Mesothelial cell of epicardium (in vitro differentiated cells): ENCODE measurements at places on chromosomes 11 and 22.
A peak's percentile ranks its signal among the peaks of the same experiment; 100 is the strongest.

GRCh38 chr11:46069595-46069994 lies 51.7 kb downstream of the PHF21A start:
- no peak overlapping the region for H3K27ac ChIP-seq
- H3K4me1 ChIP-seq = peaks cover 4% of the 10 kb centered on the region
- peaks cover 19% of the 10 kb centered on the region for H3K36me3 ChIP-seq
- no peak for DNase-seq

- H3K27me3 ChIP-seq = no peaks in the 10 kb centered on the region
- H3K4me3 ChIP-seq = no peak overlapping the region
- no peak overlapping the region for H3K27ac ChIP-seq
- peaks cover 2% of the 10 kb centered on the region for H3K4me1 ChIP-seq
- H3K36me3 ChIP-seq = peaks cover 59% of the 10 kb centered on the region
- DNase-seq = no peak
These were observed 33.2 kb downstream of the HIKESHI start for GRCh38 chr11:86335131-86335767.

DNA sequence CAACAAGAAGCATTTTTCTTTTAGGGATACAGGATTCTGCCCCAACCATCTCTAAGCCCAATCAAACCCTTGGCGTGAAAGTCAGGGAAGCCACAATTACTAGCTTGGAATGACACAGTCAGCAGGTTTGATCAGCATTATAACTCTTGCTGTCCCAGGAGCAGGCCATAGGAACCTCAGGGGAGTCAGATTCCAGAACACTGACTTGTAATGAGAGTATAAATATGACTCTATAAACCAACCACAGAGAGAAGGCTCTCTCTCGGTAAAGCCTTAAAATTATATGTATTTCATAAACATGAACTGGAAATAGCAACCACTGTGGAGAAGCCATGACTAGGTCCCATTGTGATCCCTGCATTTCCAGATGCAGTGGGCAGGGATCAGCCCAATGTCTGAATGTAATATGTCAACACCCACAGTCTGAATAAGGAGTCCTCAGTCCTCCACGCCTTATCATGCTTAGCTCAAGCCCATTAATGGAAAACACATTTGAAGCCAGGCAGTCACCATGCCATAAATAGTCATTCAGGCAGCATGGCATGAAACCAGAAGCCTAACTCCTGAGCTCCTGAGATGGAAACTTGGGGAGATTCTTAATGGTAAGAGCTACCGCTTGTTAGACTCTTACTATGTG lies 99.1 kb upstream of the MTNR1B start:
- H3K36me3 ChIP-seq = no peaks in the 10 kb centered on the region
- H3K27me3 ChIP-seq = no peaks in the 10 kb centered on the region
- no peak overlapping the region for H3K4me3 ChIP-seq
- no peak overlapping the region for H3K27ac ChIP-seq

DNA sequence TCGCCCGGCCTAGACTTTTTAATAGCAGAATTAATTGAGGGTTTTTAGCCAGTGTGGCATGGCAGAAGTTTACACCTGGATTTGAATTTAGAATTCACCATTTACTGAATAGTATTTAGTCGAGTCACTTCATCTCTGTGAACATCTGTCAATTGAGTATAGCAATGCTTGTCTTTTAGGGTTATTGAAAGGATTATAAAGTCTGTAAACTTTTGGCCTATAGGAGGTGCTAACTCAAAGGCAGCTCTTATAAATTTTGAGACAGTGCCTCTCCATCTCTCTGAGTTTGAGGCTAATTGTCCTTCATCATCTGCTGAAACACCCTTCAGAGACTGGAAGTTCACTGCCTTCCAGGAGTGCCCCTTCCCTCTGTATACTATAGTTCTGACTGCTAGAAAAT lies 205.0 kb downstream of the NELL1 start:
- H3K27ac ChIP-seq = no peak overlapping the region
- no peak for DNase-seq
- H3K4me1 ChIP-seq = no peaks in the 10 kb centered on the region
- peaks cover 5% of the 10 kb centered on the region for H3K27me3 ChIP-seq
- H3K36me3 ChIP-seq = no peaks in the 10 kb centered on the region

DNA sequence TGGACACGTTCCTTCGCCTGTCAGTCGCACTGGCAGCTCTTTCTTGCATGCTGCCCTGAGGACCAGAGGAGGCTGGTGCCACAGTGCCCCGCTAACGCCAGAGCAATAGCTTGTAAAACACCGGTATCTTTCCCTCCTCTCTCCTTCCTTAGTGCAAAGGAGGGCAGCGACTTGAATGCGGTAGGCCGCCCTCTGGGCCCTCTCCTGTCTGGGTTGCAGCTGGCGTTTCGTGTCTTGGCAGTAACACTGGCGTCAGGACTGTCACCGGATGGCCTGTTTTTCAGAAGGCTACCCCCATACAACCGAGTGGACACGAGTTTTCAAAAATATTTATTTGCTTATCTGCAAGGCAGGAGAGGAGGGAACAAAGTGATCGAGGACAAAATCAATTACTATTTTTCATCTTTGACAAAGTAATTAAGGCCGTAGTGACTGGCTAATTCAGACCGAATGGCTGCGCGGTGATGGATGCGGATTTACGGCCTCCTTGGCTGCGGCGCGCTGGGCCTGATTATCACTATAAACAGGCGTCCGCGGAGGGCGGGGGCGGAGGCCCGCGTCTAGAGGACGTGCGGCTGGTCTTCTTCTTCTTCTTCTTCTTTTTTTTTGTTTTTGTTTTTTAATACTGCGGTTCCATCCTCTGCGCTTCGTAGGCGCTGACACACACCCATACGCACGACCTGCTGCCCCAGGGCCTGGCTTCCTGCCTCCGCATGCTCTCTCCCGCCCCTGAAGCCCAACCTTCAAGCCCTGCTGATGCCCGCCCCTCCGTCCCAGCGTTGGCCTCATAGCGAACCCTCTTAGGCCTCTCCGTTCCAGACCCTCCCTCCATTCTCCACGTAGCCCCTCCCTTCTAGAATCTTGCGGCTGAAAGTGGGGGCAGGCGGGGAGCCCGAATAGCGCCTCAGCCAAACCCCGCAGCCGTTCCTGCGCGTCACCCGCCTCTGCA lies 2.9 kb upstream of the SLC6A5 start:
- peaks cover 94% of the 10 kb centered on the region for H3K27me3 ChIP-seq
- no peak overlapping the region for H3K4me3 ChIP-seq
- no peak for DNase-seq

GRCh38 chr11:13949876-13950275 lies 12.6 kb upstream of the SPON1 start:
- peaks cover 22% of the 10 kb centered on the region for H3K27me3 ChIP-seq
- H3K4me1 ChIP-seq = peaks cover 4% of the 10 kb centered on the region
- no peak for DNase-seq
- no peak overlapping the region for H3K4me3 ChIP-seq

- peak overlapping the region; percentile 30 for H3K27ac ChIP-seq
- peaks cover 4% of the 10 kb centered on the region for H3K36me3 ChIP-seq
- H3K4me3 ChIP-seq = peak overlapping the region; percentile 14
- H3K4me1 ChIP-seq = peaks cover 28% of the 10 kb centered on the region
These were observed 20.0 kb upstream of the CASP12 start for GRCh38 chr11:104918113-104918824.

- no peak for DNase-seq
- peaks cover 2% of the 10 kb centered on the region for H3K36me3 ChIP-seq
- peak overlapping the region; percentile 98 for H3K27ac ChIP-seq
- H3K27me3 ChIP-seq = no peaks in the 10 kb centered on the region
- peaks cover 39% of the 10 kb centered on the region for H3K4me1 ChIP-seq
These were observed 1.1 kb upstream of the FADS2 start for GRCh38 chr11:61826930-61827570.

DNA sequence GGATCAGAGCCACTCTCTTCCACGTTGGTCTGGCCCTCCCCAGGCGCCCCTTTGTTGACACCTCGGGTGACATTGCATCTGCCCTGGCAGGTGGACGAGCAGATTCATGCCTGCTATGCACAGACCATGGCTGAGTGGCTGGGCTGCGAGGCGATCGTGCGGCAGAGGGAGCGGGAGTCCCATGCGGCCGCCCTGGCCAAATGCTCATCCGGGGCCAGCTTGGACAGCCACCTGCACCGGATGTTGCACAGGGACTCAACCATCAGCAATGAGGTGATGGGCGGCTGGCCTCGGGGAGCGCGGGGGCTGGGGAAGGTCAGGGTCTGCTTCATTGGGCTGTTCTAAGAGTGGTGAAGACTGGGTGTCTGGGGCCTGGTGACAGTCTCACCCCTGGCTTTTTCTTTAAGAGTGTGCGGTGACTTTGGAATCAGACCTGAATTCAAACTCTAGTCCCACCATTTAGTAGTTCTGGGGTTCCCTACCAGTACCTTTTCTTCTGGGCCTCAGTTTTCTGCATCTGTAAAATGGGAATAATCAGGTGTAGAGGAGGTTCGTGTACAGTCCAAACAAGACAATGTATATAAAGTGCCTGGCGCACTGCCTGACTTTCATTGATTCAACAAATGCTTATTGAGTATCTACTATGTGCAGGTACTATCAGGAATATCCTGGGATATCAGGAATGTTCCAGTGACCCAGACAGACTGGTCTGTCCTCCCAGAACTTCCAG lies 53.0 kb downstream of the LHFPL7 start:
- no peak overlapping the region for H3K4me3 ChIP-seq
- no peak overlapping the region for H3K27ac ChIP-seq
- no peaks in the 10 kb centered on the region for H3K36me3 ChIP-seq
- no peaks in the 10 kb centered on the region for H3K27me3 ChIP-seq

- peak; percentile 49 for DNase-seq
- peak overlapping the region; percentile 84 for H3K4me3 ChIP-seq
- H3K36me3 ChIP-seq = no peaks in the 10 kb centered on the region
- H3K27ac ChIP-seq = peak overlapping the region; percentile 82
- peaks cover 24% of the 10 kb centered on the region for H3K4me1 ChIP-seq
- no peaks in the 10 kb centered on the region for H3K27me3 ChIP-seq
These were observed 255 bp upstream of the SYNGR1 start for GRCh38 chr22:39349506-39349966.

GRCh38 chr11:66568124-66568916 lies at the start of gene CTSF:
CTSF (minus strand) TSS chr11:66568606; CDS start chr11:66568486, 120 bp downstream.
- H3K27me3 ChIP-seq = no peaks in the 10 kb centered on the region
- H3K36me3 ChIP-seq = no peaks in the 10 kb centered on the region
- H3K4me3 ChIP-seq = no peak within 1 kb of the TSS
- H3K4me1 ChIP-seq = peaks cover 11% of the 10 kb centered on the region
- no peak within 1 kb of the TSS for H3K27ac ChIP-seq
- no peak for DNase-seq

- DNase-seq = no peak
These were observed 47.8 kb downstream of the TEAD1 start for GRCh38 chr11:12721816-12722604.

GRCh38 chr22:46625113-46625842 lies 5.1 kb downstream of the GRAMD4 start:
- DNase-seq = no peak
- no peak overlapping the region for H3K27ac ChIP-seq
- no peaks in the 10 kb centered on the region for H3K27me3 ChIP-seq
- H3K36me3 ChIP-seq = peaks cover 8% of the 10 kb centered on the region
- H3K4me1 ChIP-seq = peaks cover 23% of the 10 kb centered on the region
- H3K4me3 ChIP-seq = no peak overlapping the region

DNA sequence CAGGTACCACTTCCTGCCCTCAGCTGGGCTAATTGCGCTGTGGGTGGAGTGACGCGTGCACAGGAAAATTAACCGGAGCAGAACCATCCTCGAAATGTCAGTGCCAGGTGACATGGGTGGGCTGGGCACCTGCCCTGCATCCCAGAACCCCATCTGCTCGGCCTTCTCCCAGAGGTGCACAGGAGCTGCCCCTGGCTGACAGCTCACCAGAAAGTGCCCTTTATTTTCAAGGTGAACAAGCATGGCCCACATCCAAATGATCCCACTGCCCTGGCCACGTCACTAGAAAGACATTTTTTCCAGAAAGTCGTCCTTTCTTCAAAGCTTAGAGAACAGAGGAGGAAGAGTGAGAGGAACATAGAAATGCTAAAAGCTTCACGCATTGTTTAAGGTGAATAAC lies 4.1 kb upstream of the ELFN2 start:
- H3K27ac ChIP-seq = peak overlapping the region; percentile 88
- H3K27me3 ChIP-seq = peaks cover 43% of the 10 kb centered on the region
- no peaks in the 10 kb centered on the region for H3K36me3 ChIP-seq
- peaks cover 20% of the 10 kb centered on the region for H3K4me1 ChIP-seq
- H3K4me3 ChIP-seq = no peak overlapping the region
- no peak for DNase-seq

DNA sequence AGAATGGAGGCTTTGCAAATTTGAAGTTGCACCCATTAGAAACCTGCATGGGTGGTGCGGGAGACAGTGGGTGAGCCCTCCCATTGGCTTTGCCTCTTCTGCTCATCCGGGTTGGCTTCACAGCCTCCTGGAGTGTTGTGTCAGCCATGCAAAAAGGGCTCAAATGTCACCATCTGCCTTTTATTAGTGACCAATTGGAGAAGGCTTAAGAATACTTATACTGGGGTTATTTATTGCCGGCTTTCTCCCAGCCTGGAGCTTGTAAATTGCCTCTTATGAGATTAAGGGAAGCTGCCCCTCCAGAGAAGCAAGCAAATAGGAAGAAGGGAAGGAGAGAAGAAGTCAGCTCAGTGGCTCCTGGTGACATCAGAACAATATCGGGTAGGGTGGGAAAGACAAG lies 182.6 kb downstream of the ST3GAL4 start:
- DNase-seq = no peak
- no peaks in the 10 kb centered on the region for H3K4me1 ChIP-seq
- no peaks in the 10 kb centered on the region for H3K36me3 ChIP-seq
- H3K4me3 ChIP-seq = no peak overlapping the region

- peaks cover 36% of the 10 kb centered on the region for H3K4me1 ChIP-seq
- DNase-seq = no peak
- H3K27me3 ChIP-seq = no peaks in the 10 kb centered on the region
- peak overlapping the region; percentile 92 for H3K27ac ChIP-seq
These were observed 69.2 kb upstream of the RRM1 start for GRCh38 chr11:4025248-4025966.

- no peaks in the 10 kb centered on the region for H3K27me3 ChIP-seq
- H3K36me3 ChIP-seq = no peaks in the 10 kb centered on the region
- no peak for DNase-seq
- H3K4me1 ChIP-seq = peaks cover 7% of the 10 kb centered on the region
- no peak overlapping the region for H3K4me3 ChIP-seq
- H3K27ac ChIP-seq = no peak overlapping the region
These were observed 808.6 kb upstream of the RAG2 start for GRCh38 chr11:37406651-37407050.

DNA sequence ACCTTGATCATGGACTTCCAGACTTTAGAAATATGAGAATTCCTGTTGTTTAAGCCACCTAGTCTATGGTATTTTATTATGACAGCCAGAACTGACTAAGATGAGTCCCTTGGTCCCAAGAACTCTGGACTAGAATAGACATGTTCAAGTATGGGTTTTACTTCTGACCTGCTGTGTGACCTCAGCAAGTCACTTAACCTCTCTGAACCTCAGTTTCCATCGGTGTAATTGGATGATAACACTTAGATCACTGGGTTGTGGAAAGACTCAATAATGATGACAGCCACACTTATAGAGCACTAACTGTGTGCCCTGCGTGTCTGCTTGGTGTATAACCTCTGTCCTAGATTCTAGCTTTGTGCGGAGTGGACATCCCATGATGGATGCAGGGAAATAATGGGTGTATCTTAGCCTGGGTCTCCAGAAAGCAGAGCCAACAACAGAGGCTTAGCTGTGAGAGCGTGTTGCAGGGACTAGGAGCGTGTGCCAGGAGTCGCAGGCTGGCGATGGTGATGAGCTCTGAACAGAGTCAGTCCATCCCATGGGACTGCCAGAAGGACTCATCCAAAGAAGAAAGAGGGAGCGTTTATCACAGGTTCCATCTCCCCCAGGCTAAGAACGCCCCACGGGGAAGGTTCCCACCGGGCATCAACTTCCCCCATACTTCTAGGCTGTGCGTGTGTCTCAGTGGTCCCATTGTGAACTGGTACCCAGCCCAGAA lies 93.2 kb upstream of the TP53I11 start:
- peaks cover 4% of the 10 kb centered on the region for H3K4me1 ChIP-seq
- H3K27me3 ChIP-seq = peaks cover 39% of the 10 kb centered on the region
- H3K36me3 ChIP-seq = no peaks in the 10 kb centered on the region
- H3K27ac ChIP-seq = no peak overlapping the region
